Large intestine (tissue), 12 donors: ENCODE measurements at places on chromosomes 13 and 19. TPM values are rescaled to one million over a fixed set of nuclear protein-coding genes. Genes with fewer than 3 reads are reported as not detected.

NLRP7 gene
- polyA plus RNA-seq: not detected

MAST1 gene
- polyA plus RNA-seq: 4.4 TPM

TEX101 gene
- not detected for polyA plus RNA-seq

ZNF578 gene
- 2.6 TPM for polyA plus RNA-seq

DHDH gene
- polyA plus RNA-seq: 5.2 TPM
